NCI-H510A (cell line): ENCODE measurements at places on chromosomes 16 and 17.

DNA sequence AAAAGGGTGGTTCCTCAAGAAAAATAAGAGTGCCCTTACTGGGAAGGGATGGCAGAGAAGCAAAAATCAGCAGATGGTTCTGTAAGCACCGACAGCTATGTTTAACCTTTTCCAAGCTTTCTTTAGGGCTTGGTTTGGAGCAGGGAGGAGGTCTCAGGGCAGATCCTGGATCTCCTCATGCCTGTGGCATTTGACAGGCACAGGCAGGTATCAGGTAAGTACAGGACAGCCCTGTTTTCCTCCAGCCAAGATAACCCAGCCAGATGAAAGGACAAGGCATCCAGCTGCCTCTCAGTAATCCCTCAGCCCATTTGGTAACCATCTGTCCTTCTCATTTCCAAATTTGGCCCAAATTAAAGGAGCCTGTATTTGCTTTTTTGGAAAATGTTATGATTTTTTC is 141.5 kb downstream of the TOX3 start:
- DNase-seq, result no peak

- no peak for DNase-seq
Measured at GRCh38 chr17:8503368-8503767, 67.7 kb downstream of the NDEL1 start.

DNA sequence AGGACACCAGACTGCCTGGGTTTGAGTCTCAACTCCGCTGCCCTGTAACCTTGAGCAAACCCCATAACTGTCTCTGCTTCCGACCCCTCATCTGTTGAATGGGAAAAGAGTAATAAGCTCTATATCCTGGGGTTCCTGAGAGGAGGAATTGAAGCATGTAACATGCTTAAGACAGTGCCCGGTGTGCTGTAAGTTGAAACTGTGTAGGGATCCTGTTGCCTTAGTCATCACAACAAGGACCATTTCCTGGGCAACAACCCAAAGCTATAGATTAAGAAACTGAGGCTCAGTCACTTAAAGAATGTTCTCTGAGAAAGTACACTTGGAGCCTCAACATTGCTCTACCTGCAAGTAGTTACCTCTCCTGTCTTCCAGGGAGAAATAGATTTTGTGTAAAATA is 23.0 kb downstream of the CDH13 start:
- DNase-seq, result no peak

GRCh38 chr17:73824321-73824720 is 180.1 kb upstream of the SDK2 start:
- DNase-seq, result no peak

DNA sequence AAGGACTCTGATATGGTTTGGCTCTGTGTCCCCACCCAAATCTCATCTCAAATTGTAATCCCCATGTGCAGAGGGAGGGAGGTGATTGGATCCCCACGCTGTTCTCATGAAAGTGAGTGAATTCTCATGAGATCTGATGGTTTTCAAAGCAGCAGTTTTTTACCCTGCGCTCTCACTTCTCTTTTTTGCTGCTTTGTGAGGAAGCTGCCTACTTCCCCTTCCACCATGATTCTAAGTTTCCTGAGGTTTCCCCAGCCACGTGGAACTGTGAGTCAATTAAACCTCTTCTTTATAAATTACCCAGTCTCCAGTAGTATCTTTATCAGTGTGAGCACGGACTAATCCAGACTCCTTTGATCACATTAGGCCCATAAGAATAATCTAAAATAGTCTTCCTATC is 719.7 kb upstream of the CDH8 start:
- DNase-seq, result no peak

GRCh38 chr16:74309789-74310781 is 13.5 kb downstream of the PSMD7 start:
- DNase-seq, result no peak

DNA sequence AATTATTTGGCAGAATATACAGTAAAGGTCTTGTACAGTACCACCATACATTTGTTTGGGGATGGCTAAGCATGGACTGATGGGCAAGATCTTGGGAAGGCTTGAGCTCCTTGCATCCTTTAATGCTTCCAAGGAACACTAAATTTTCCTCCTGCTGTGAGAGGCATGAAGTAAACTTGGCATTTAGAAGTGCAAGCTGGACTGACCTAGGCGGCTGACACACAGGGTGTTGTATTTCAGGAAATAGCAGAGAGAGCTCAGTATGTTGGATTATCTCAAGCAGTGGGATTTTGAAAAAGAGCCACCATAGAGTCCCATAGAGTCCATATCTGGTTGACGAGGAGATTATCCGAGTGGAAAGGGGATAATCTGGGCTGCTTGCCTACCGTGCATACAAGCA is 2137.1 kb downstream of the TP53TG3F start:
- DNase-seq, result no peak

DNA sequence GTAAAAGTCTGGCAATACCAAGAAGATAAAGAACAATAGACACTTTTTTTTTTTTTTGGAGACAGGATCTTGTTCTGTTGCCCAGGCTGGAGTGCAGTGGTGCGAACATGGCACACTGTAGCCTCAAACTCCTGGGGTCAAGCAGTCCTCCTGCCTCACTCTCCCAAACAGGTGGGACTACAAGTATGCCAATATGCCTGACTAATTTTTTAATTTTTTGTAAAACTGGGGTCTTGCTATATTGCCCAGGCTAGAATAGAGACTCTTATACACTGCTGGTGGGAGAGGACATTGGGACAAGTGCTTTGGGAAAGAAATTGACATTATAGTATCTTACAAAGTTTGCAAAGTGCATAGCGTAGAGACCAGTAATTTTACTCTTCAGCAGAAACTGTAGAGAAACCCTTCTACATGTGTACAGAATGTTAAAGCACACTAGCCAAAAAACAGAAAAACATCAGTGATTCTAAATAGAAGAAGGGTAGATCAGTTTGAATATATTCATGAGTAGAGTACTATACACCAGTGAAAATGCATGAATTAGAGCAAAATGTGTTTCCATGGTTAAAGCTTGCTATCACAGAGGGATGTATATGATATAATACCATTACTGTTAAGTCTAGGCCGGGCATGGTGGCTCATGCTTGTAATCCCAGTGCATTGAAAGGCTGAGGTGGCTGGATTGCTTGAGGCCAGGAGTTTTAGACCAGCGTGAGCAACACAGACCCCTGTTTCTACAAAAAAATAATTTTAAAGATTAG is 7.0 kb upstream of the EFNB3 start:
- no peak for DNase-seq

- DNase-seq, result no peak
Measured at GRCh38 chr16:84547546-84548061, 43.1 kb upstream of the MEAK7 start.

DNA sequence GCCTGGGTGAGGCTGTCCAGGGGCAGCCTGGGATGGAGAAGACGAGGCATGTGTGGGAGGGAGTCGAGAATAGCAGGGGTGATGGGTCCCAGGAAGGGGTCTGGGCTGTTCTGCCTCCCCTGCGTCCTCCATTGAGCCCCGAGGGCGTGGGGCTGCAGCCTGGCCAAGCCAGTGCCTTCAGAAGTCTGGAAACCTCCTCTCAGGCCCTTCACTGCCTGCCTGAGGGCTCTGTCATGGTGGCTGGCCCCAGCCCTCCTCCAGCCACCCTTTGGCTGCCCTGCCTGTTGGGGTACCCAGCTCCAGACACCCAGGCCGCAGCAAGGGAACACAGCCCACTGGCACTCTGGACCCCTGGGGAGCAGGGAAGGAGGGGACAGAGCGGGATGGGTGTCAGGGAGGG is 27.6 kb downstream of the ENGASE start:
- DNase-seq, result no peak

DNA sequence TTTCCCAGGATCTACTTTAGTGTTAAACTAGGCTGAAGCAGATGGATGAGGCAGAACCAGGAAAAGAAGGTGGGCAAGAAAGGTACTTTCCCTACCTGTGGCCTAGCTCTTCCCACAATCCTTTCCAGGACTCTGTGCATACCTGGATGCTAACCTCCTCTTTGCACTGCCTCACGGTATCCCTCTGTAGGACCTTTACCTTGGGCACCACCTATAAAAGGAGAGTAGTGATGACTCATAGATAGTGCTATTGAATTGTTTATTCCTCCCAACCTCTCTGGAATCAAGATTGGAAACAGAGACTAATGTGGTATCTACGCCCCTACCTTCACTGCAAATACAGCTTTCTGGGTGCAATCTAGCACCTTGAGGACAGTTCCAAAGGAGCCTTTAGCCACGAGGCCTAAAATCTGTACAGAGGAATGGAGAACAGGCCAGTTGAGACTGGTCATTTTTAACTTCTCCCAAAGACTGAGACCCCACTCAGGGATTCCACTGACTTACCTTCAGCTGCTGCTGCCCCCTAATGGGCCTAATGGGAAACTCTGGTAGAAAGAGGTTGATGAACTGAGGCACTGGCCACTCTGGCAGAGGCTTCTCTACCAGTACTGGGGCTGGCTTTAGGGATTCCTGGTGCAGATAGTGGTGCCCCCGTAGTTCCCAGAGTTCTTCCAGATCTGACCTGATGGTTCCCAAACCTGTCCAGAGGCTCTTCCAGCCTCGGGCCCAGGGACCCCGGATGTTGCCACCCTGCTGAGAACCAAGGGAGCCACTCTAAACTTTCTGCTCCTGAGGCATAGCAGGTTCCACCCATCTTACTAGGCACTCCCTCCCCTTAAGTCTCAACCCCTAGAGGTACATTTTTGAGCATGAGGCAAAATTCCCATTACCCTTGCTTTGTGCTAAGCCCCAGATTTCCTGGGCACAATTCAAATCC is 781 bp downstream of the RSKR start:
- no peak for DNase-seq

GRCh38 chr17:36602924-36603384 is 1.6 kb downstream of the MRM1 start:
- DNase-seq, result peak; percentile 37

GRCh38 chr17:47866941-47867340 is 16.0 kb upstream of the SP6 start:
- no peak for DNase-seq

GRCh38 chr17:7027335-7027734 is 4.5 kb downstream of the BCL6B start:
- no peak for DNase-seq

GRCh38 chr17:71793518-71793917 is 327.3 kb upstream of the SOX9 start:
- DNase-seq, result no peak

- no peak for DNase-seq
Measured at GRCh38 chr17:82090549-82091263, 7.3 kb downstream of the FASN start.

DNA sequence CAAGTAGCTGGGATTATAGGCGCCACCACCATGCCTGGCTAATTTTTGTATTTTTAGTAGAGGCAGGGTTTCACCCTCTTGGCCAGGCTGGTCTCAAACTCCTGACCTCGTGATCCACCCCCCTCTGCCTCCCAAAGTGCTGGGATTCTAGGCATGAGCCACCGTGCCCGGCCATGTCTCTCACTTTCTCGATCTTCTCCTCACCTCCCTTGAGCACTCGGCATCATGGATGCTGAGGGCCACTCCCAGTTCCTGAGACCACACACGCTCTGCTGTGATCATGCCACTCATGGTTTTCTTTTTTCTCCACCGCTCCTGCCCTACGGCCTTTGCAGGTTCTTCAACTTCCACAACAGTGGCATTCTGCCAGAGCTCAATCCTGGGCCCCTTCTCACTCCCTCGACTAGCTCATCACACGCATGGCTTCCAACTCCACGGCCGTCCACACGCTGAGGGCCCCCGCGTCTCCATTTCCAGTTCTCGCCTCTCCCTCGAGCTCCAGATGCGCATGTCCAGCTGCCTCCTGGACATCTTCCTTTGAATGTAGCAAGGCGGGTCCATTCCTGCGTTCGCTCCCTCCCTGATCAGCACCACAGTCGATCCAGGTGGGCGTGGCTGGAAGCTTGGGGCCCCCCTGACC is 5.5 kb upstream of the NCBP3 start:
- DNase-seq, result no peak

DNA sequence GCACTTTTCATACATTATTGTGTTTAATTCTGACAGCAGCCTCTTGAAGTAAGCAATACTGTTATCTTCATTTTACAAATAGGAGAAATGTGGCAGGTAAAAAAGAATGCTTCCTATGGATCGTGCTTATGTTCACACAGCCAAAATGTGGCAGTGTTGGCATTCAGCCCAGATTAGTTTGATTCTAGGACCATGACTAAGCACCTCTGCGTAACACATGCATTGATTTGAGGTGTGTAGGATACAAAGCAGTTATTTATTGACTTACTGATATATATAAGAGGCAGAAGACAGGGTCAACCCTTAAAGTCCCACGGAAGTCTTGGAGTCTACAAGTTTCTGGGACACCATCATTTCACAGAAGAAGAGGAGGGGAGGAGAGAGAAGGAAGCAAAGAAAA is 1144.4 kb upstream of the GOT2 start:
- peak; percentile 10 for DNase-seq

DNA sequence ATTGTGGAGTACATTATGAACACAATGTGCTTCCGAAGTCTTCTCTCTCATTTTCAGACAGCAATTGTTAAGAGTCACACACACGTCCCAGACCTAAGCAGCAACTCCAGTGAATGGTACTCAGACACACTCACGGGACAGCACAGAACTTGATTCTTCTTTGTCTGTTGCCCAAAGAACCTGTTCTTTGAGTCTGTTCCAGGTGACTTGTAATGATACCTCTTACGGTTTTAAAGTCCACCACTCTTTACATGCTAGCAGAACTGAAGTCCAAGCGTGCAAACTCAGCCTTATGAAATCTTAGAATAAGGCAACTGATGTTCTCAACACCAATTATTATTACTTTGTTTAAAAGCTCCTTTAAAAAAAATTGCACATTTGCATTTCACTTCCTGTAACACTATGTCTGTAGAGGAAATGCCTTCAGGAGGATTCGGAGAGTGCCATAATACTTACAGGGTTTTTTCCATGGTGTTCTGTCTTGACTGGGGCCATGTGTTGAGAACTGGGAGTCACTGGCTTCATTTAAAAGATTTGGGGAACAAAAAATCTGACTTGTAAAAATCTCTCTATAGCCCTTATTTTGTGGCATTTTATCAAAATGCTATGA is 48.1 kb downstream of the MARF1 start:
- DNase-seq, result no peak

- DNase-seq, result no peak
Measured at GRCh38 chr17:39598047-39598481, 9.7 kb downstream of the NEUROD2 start.

- no peak for DNase-seq
Measured at GRCh38 chr16:22648141-22648540, 137.4 kb downstream of the NPIPB5 start.

DNA sequence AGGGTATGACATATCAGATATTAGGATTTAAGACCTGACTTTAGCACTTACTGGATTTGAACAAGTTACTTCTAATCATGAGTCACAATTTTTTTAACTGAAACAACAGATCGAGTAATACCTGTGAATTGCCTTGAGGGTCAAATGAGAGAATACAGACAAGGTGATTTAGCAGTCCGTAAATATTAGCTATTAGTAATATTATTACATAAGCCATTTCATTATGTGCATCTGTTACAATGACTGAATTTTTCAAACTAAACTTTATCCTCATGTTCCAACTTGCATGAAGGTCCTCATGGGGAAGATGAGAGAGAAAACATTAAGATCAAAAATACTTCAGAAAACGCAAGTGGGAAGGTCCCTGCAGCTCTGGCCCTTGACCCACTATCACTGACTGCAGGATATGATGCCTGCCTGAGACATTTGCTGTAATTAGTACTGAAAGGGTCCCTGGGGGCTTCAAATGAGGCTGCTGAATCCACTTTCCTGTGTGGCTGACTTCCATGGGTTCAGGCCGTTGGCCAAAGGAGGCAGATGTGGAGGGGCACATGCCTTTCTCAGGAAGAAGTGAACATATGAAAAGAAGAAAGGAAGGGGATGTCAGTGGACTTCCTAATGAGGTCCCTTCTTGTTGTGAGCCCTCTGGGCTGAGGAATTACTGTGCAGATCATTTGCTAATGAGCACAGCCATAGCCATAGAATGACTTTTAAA is 441.7 kb downstream of the CDH11 start:
- DNase-seq, result no peak

GRCh38 chr17:44408786-44409185 is 19.3 kb upstream of the ITGA2B start:
- no peak for DNase-seq
